Stimulated activated CD4-positive, alpha-beta T cell treated with anti-CD3 and anti-CD28 coated beads, Interleukin-12 subunit alpha, Interleukin-12 subunit beta, amount 100 ng/mL, for 24 hours (primary cell): ENCODE measurements at places on chromosomes 12 and 14.

DNA sequence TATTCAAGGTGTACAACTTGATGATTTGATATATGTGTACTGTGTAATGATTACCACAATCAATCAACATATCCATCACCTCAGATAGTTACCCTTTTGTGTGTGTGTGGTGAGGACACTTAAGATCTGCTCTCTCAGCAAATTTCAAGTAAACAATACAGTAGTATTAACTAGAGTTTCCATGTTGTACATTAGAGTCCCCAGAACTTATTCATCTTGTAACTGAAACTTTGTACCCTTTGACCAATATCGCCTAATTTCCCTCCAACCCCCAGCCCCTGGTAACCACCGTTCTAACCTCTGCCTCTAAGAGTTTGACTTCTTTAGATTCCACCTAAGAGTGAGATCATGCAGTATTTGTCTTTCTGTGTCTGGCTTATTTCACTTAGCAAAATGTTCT is 12.1 kb downstream of the ADCK1 start:
- no peak for DNase-seq

DNA sequence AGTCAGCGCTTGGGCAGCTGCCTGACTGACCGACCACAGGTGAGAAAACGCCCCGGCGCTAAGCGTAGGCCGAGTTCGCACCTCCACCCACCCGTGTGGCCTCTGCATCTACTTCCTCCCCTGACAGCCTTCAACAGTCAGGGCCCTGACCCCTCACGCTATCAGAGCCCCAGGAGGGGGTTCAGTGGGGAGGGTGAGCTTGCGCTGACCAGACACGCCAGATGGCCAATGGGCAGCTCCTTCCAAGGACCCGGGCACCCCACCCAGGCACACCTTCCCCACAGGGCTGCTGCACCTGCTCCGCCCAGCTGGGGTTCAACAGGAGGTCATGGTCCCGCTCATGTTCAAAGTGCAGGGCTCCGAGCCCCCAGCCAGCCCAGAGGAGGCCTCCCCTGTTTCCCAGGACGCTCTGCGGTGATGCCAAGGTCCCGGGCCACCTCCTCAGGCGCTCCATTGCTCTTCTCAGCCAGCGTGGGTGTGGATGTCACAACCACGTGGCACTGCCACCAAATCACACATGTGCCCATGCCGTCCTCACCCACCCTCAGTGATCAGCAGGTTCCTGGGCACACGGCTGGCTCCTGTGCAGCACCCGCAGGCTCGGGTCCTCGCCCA is 48.7 kb upstream of the BCL11B start:
- DNase-seq: no peak

- no peak for DNase-seq
These were observed 64.5 kb upstream of the SLC35F4 start for GRCh38 chr14:57930241-57930975.

DNA sequence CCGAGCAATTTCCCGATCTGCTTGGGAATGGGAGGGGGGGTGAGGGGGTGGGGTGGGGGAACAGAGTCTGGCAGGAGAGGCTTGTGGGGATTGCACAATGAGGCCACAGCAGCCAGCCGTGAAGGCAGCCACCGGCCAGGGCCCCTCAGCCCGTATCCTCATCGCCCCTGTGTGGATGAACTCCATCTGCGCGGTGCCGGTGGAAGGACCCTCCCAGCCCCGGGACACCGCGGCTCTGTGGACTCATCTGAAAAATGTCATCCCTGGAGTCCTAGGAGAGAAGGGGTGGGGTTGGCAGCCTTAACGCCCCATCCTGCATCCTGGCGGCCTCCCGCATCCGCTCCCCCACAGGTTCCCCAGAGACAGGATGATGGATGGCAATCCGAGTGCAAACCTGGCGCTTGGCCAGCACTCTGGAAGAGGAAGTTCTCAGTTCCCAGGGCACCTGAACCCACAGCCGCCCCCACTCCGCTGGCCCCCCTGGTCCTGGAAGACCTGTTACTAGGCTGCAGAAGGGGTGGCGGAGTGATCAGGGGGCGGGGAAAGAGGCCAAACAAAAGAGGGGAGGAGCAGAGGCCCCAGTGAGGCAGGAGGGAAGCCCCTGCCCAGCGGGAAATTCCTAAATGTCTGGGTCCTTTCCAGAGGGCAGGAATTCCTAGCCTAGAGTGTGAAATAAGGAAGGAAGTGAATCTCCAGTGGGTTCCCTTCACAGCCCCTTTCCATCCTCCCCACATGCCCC is 1.2 kb upstream of the TNFAIP2 start:
- DNase-seq: no peak

- DNase-seq: no peak
These were observed 670 bp downstream of the CCNB1IP1 start for GRCh38 chr14:20332431-20332787.

GRCh38 chr14:105076805-105077648 is 11.8 kb upstream of the GPR132 start:
- no peak for DNase-seq

GRCh38 chr12:117836999-117837736 is 131.6 kb downstream of the KSR2 start:
- peak; percentile 55 for DNase-seq

DNA sequence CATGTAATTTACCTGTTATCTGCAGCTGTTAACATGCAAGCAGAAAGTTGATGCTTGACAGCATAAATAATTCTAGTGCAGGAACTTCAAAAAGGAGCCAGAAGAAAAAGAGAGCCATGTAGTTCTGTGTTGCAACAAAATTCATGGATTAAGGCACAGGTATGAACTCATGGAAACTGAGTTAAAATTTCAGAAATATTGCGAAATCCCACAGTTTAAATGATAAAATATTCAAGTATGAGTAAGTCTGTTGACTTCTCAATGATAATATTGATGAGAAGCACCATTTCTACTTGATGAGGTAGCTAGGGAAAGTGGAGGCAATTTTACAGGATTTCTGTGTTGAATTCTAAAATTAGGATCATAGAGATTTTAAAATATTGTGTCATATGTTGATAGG is 290.9 kb downstream of the TMEM117 start:
- DNase-seq: no peak

DNA sequence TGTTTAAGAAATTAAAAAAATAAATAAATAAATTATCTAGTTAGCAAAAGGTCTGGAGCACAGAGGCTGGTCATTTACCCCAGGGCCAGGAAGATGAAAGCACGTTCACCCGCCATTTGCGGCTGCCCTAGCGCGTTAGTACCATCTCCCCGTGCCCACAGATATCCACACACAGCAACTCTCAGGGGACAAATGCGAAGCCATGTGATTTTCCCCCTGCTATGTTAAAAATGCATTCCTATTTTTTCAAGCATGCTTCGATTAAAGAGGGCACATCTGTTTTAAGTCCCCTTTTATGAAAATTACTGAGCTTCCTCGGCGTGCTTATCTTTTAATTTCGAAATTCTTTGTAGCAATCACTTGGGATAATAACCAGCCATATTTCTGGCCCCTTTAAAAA is 56.9 kb upstream of the PIWIL1 start:
- DNase-seq: no peak

DNA sequence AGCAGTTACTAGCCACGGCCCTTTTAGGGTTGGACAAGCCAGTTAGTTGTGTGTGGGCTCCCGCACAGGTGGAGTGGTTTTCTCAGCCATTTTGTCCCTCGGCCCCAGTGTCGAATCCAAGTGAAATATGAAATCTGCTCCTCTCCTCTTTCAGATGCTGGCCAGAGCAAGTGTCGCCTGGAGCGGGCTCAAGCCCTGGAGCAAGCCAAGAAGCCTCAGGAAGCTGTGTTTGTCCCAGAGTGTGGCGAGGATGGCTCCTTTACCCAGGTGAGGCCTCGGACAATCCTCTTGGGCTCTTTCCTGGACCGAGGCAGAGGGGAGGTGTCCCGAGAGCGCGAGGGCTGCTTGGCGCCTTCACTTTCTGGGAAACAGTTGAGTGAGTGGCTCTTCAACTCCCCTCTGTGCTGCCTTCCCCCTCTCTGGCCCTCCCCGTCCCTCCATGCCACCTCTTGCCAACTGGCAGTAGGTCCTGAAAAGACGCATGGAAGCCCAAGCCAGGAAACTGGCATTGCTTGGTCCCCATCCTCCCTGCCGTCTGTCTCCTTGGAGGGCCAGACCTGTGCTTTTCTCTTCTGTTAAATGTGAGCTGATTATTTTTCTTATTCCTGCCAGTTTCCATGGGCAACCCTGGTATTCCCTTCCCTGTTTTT is 74.2 kb downstream of the SMOC1 start:
- DNase-seq: no peak

GRCh38 chr12:62258231-62258630 is 2.0 kb upstream of the USP15 start:
- no peak for DNase-seq

DNA sequence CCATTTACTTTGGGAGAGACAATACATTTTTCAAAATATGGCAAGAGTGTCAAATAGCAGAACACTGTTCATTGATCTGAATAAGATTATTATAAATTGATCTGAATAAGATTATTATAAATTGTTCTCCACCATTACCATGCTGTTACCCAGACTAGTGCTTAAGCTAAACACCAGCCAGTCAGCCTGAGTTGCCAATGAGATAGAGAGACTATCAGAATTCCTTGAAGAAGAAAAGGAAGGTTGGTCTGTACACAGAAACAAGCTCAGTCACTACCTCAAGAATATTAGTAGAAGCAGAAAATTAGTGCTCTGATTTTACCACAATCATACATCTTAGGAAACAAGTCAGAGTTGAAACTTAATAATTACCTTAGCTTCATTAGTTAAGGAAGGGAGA is 469.8 kb downstream of the FOXG1 start:
- DNase-seq: no peak

DNA sequence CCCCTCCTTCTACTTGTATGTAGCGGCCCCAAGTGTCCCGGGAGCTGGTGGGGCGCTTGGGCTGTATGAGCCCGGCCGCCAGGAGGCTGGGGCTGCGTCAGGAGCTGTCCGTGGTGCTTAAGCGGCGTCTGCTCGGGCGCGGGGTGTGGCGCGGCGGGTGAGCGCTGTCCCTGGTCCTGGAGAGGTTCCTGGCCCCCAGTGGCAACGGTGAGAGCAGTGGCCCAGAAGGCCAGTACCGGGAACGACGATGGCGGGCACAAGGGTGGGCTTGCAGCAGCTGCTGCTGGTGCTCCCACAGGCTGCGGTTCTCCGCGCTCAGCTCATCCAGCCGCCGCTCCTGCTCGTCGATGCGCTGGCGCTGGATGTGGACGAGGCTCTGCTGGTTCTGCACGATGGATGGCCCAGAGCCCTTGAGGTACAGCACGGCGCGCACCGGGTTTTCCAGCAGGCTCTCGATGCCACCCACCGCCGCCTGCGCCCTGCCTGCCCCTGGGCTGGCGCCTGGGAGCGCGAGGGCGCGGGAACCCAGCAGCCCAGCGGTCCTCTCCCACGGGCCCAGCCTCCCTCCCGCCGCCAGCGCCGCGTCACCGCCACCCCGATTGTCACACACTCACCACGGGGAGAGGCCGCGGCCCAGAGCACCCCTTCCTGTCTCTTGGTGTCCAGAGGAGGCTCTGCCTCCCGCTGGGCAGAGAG is 41.9 kb upstream of the FKBP4 start:
- DNase-seq: peak; percentile 43

DNA sequence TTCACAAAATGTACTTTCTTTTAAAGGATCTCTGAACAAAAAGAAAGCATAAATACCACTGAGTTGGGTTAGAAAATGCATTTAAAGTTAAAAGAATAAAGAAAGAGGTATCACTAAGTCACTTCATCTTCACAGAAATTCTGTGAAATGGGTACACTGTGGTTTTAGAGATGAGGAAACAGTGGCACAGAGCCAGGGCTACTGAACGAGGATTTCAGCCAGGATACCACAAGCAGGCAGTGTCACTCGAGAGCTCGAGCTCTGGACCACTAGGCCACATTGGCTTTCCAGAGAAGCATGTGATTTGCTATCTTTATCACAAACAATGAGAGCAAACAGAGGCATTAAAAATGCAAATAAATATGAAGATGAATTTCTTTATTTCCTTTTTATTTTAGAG is 51.0 kb downstream of the WDHD1 start:
- no peak for DNase-seq

GRCh38 chr12:67772267-67773169 is 124.0 kb downstream of the DYRK2 start:
- no peak for DNase-seq
